Muscle of leg (tissue), 16 donors: ENCODE measurements at places on chromosomes 1 and 21. TPM values are rescaled to one million over a fixed set of nuclear protein-coding genes. Genes with fewer than 3 reads are reported as not detected.

ZMYND12 gene
- polyA plus RNA-seq = 1.6 TPM

OR6Y1 gene
- not detected for polyA plus RNA-seq

PPCS gene
- polyA plus RNA-seq = 40.7 TPM

HSPA6 gene
- 0.79 TPM for polyA plus RNA-seq

VANGL2 gene
- 11.1 TPM for polyA plus RNA-seq

GJA5 gene
- 22.7 TPM for polyA plus RNA-seq

WDR77 gene
- polyA plus RNA-seq = 37.4 TPM

GBP6 gene
- polyA plus RNA-seq = not detected

KANK4 gene
- polyA plus RNA-seq = 17.1 TPM

BCL10 gene
- polyA plus RNA-seq = 14.5 TPM

HSD3B1 gene
- polyA plus RNA-seq = 0.13 TPM

KRTAP19-5 gene
- polyA plus RNA-seq = not detected

RASSF5 gene
- 4.8 TPM for polyA plus RNA-seq

AMY1C gene
- polyA plus RNA-seq = not detected

CCDC181 gene
- polyA plus RNA-seq = 1.4 TPM

NBPF20 gene
- 5.8 TPM for polyA plus RNA-seq

TSACC gene
- polyA plus RNA-seq = 0.63 TPM

SMAP2 gene
- 15.1 TPM for polyA plus RNA-seq

IRF6 gene
- 0.73 TPM for polyA plus RNA-seq

CD48 gene
- 1.5 TPM for polyA plus RNA-seq

FTCD gene
- polyA plus RNA-seq = 1.8 TPM

WDR64 gene
- polyA plus RNA-seq = not detected

MTFR1L gene
- 76.3 TPM for polyA plus RNA-seq

GSTM1 gene
- polyA plus RNA-seq = 53.1 TPM

PHGDH gene
- polyA plus RNA-seq = 76.1 TPM

CFHR3 gene
- polyA plus RNA-seq = 1.7 TPM

INAVA gene
- 5.3 TPM for polyA plus RNA-seq

AMY1A gene
- polyA plus RNA-seq = not detected

LRRC40 gene
- 18.0 TPM for polyA plus RNA-seq

KCNE1 gene
- polyA plus RNA-seq = 0.56 TPM

RIPPLY3 gene
- 0.50 TPM for polyA plus RNA-seq

CROCC gene
- 33.0 TPM for polyA plus RNA-seq

TP73 gene
- polyA plus RNA-seq = 0.52 TPM

TMPRSS2 gene
- polyA plus RNA-seq = not detected

SFN gene
- polyA plus RNA-seq = 0.31 TPM

LCE3D gene
- not detected for polyA plus RNA-seq

FAM72C gene
- 1.8 TPM for polyA plus RNA-seq

TLCD4 gene
- 7.4 TPM for polyA plus RNA-seq

LDLRAP1 gene
- polyA plus RNA-seq = 12.8 TPM
